ENCODE measurements at places on chromosomes 1 and 21. TPM values are rescaled to one million over a fixed set of nuclear protein-coding genes. Genes with fewer than 3 reads are reported as not detected.

The TSTD1 gene
- total RNA-seq, result 22.9 TPM

The DISC1 gene
- total RNA-seq, result 13.6 TPM

The NBPF19 gene
- total RNA-seq, result 2.3 TPM

The LCE2B gene
- not detected for total RNA-seq

The LCE1F gene
- not detected for total RNA-seq

The CLDN17 gene
- not detected for total RNA-seq

The DAB1 gene
- not detected for total RNA-seq

The CELA2B gene
- not detected for total RNA-seq

The ALG14 gene
- 1.5 TPM for total RNA-seq

The AJAP1 gene
- not detected for total RNA-seq

The AVPR1B gene
- total RNA-seq, result not detected

The GJB5 gene
- not detected for total RNA-seq

The ARHGAP29 gene
- total RNA-seq, result 144 TPM

The LCE3C gene
- total RNA-seq, result not detected

The FAM163A gene
- 0.09 TPM for total RNA-seq

The COG2 gene
- total RNA-seq, result 22.7 TPM

The S100A7 gene
- not detected for total RNA-seq

The CCT3 gene
- 748 TPM for total RNA-seq

The EXO1 gene
- total RNA-seq, result 10.6 TPM

The EPHX1 gene
- total RNA-seq, result 10.1 TPM

Data from endothelial cell of coronary artery (primary cell).